Erythroblast (primary cell): ENCODE measurements at places on chromosomes 2 and 18.

DNA sequence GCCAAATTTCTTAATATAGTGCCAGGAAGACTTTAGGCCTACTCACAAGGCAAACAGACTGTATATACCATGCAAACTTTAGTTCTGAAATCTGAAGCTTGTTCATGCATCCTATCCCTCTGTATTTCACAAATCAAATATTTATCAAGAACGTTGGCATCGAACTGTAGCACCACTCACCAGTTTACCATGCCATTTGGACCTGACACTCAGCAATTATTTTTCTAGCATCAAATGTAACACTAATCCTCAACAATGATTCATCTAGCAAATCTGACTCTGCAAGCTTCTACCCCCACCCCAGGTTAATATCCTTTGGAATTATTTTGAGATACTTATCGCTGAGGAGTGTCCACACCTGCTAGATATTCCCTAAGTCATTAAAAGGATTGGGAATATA is 1506.6 kb downstream of the LRP1B start:
- DNase-seq, result no peak

GRCh38 chr2:47945046-47945781 is 38.9 kb upstream of the FBXO11 start:
- DNase-seq, result no peak

- DNase-seq, result no peak
Measured at GRCh38 chr2:60948161-60948560, 66.8 kb downstream of the REL start.

DNA sequence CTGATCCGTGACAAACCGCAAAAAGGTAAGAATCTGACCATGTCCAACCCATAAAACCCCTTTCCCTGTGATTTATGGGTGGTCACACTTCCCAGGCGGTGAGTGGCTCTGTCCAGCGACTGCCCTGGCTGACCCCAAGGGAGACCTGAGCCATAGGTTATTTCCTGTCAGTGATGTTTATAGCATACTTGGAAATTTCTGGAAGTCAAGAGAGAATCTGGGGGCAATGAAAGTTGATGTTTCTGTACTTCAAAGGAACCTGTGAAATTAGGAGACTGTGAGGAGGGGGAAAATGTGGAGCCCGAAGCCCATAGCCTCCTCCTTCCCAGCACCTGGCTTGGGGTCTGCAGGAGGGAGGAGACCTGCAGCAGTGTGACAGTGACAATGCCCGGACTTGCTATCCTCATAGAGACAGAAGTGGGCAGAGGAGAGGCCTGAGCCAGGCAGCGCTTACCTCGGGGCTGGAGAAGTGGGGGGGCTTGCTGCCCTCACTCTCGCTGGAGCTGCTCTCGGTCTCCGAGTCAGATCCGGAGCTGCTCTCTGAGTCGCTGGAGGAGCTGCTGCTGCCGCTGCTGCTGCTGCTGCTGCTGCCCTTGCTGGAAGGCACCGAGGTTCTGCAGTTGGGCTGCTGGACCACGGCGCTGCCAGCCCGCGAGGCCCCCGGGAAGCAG is 111.3 kb upstream of the REV1 start:
- DNase-seq, result no peak

- DNase-seq, result no peak
Measured at GRCh38 chr2:37575780-37576179, 95.7 kb downstream of the CDC42EP3 start.

DNA sequence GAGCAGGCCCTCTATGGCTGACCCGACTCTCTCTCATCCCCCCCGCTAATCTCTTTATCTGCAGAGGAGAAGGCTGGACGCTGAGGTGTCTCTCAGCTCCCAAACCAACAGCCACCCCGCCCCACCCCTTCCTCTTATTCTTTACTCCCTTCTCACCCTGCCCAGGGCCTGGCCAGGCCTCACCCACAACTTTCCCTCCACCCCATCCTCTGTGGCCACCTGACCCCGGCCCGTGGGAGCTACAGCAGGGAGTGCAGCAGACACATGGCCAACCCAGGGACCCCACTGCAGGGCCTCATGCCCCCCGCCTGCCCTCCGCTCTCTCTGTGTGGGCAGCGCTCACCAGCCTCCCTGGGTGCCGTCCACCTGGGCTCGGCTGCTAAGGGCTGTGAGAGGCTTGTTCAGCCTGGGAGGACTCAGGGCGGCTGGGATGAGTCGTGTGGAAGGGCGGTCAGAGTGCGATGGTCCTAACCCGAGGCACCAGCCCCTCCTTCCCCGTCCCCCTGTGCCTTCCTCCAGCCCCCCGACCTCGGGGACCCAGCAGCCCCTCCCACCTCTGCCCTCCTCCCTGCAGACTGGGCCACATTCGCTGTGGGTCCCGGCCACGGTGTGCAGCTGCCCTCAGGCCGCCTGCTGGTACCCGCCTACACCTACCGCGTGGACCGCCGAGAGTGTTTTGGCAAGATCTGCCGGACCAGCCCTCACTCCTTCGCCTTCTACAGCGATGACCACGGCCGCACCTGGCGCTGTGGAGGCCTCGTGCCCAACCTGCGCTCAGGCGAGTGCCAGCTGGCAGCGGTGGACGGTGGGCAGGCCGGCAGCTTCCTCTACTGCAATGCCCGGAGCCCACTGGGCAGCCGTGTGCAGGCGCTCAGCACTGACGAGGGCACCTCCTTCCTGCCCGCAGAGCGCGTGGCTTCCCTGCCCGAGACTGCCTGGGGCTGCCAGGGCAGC is 6.8 kb downstream of the NEU4 start:
- no peak for DNase-seq

- no peak for DNase-seq
Measured at GRCh38 chr2:74942263-74942662, 16.2 kb upstream of the POLE4 start.

DNA sequence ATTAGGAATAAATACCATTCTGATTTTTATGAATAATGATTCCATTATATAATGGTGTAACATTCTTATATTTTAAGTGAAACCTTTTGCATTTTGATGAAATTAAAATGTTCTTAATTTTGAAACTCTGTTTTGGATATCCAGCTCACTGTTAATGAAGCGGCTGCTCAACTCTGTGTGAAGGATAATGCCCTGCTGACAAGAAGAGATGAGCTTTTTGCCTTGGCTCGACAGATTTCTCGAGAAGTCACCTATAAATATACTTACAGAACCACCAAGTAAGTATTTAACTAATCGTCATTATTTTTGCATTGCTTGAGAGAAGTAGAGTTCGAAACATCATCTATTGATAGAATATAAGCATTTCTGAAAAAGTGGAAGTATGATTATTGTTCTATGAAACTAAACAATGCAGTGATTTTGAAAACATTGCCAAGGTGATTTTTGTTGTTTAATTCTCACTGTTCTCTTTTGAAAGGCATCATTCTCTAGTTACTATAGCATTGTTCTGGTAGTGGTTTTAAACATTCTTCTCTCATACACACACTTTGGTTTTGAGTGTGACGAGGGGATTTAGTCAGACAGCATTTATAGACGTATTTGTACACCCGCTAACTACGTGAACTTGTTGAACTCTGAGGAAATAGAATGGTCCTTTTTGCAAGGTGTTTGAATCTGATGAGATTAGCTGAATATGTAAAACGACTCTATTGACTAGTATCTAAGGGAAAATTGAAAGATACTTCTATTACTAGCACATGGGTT is 21.5 kb downstream of the NAB1 start:
- no peak for DNase-seq

DNA sequence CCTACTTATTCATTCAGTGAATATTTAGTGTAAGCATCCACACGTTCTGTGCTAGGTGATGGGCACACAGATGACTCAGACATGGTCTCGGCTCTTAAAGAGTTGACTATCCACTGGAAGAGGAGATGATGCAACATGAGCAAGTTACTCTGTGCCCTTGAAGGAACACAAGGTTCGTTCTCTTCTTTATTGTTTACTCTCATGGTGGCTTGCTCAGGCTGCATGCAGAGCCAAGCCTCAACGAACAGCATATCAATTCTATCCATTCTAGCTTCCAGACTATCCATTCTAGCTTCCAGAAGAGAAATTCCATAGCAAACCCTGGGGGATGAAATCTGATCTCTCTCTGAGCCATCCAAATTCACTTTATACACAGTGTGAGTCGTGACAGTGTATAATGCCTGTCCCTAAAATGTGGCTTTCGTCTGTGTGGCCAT is 68.1 kb upstream of the CTAGE1 start:
- no peak for DNase-seq

- DNase-seq, result no peak
Measured at GRCh38 chr2:121118951-121119350, 166.1 kb downstream of the TFCP2L1 start.

- DNase-seq, result no peak
Measured at GRCh38 chr2:6993936-6994335, 76.7 kb downstream of the RNF144A start.

DNA sequence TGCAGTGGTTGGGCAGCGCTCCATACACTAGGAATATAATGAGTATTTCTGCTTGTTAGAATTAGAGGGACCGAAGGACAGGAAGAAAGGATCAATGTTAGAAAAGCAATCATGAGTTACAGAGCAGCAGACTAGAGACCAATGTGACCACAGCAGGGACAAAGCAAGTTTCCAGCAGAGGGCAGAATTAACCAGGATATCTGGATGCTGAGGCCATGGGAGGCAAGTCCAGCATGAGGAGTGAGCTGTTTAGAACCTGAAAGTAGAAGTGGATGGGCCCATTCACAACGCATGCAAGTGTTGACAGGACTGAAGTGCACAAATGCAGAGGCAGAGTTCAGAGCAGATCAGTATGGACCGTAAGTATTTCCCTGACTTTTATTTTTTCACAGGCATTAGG is 910.4 kb upstream of the GYPC start:
- DNase-seq, result peak; percentile 37

DNA sequence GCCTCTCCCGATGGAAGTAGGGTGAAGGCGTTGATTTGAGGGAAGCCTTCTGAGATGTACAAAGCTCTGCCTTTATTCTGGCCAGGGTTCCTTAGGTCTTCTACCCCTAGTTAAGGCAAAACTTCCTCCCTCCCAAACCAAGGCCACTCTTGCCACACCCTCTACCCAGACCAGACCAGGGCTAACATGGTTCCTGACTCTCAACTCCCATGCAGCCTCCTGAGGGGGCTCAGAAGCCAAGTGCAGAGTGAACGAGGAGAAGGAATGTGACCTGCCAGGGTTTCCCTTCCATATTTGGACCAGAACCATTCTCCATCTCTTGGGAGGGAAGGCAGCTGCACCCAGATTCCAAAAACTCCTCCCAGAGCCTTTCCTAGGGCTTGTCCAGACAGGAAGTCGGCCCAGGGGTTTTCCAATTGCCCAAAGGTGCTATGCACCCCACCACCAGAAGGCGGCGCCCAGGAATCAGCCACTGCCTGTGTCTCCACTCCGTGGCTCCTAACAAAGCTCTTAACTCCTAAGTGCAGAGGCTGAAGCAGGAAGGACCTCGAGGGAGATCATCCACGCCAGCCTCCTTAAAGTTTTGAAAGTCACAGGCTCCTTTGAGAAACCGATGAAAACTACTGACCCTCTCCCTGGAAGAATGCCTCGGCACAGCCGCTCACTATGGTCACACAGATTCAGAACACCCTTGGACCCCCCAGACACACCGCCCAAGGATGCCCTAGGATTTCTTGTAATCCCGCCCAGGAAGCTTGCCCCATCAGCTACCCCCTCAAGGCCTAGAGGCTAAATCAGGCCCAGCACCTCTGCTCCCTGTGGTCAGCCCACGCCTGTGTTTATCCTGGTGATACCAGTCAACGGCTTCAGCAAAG is 157.8 kb downstream of the SMAD2 start:
- peak; percentile 52 for DNase-seq

DNA sequence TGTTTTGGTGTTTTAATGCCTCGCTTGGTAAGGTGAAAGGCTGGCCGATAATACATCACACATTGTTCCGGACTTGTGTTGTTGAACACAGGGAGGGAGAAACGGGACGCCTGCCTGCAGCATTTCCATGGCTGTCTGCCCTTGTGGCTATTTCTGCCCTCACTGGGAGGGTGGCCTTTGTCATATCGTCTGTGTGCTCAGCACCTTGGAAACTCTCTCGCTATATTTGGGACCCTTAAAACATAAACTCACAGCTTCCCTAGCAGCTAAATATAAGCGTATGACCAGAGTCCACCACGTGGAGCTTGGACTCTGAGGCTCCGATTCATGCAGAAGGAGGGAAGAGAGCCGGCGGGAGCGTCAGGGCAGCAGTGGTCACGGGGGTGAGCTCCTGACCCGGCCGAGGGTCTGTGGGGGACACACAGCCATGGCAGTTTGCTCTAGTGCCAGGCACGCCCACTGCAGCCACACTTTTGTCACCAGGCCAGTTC is 111.7 kb downstream of the SH3BP4 start:
- no peak for DNase-seq

GRCh38 chr18:54086046-54086802 is 138.2 kb downstream of the MBD2 start:
- no peak for DNase-seq

GRCh38 chr2:143705108-143705707 is 576.0 kb downstream of the ARHGAP15 start:
- DNase-seq, result no peak

DNA sequence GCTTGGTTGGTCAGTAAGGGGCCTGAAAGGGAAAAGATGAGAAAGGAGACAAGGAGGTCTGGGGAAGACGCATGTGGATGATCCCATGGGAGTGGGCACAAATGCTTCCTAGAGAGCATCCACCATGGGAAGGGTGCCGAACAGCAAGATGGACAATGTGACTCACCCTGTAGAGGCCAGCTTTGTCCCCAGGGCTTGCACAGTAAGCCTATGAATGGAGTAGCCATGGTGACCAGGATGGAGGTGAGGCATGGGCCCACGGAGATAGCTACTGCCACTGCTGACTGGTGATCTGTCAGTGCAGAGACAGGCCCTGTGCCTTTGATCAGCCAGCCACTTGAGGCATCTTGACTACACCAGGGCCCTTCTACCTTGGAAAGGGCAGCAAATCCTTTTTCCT is 172.6 kb downstream of the HAUS1 start:
- no peak for DNase-seq
